Uterine smooth muscle cell (primary cell): ENCODE measurements at places on chromosomes 6 and 20. TPM values are rescaled to one million over a fixed set of nuclear protein-coding genes. Genes with fewer than 3 reads are reported as not detected.

SLC22A2 gene
- total RNA-seq = 0.12 TPM in 1 of 2 replicates, not detected in the other

NKAPL gene
- 1.00 and 1.9 TPM in 2 replicates for total RNA-seq

ARMC12 gene
- 0.22 and 0.25 TPM in 2 replicates for total RNA-seq

FNDC11 gene
- total RNA-seq = 0.66 and 2.4 TPM in 2 replicates

ABRACL gene
- total RNA-seq = 31.6 and 44.9 TPM in 2 replicates

ZNF343 gene
- total RNA-seq = 12.7 and 14.7 TPM in 2 replicates

RIMS4 gene
- 0.12 TPM in 1 of 2 replicates, not detected in the other for total RNA-seq

CDH26 gene
- 0.12 and 0.33 TPM in 2 replicates for total RNA-seq

SLC22A3 gene
- 1.8 and 2.9 TPM in 2 replicates for total RNA-seq

HLA-DPB1 gene
- total RNA-seq = 6.8 and 21.1 TPM in 2 replicates

SIRPB1 gene
- total RNA-seq = 0.25 and 0.55 TPM in 2 replicates

DOK5 gene
- total RNA-seq = 14.6 and 15.6 TPM in 2 replicates

LRRC1 gene
- 6.8 and 11.6 TPM in 2 replicates for total RNA-seq

PDE10A gene
- total RNA-seq = 2.3 and 3.5 TPM in 2 replicates

EPPIN gene
- total RNA-seq = not detected in 2 replicates

GPR63 gene
- total RNA-seq = 0.44 and 0.50 TPM in 2 replicates

GABRR2 gene
- 0.11 and 0.12 TPM in 2 replicates for total RNA-seq

LY6G6C gene
- not detected in 2 replicates for total RNA-seq

B3GALT4 gene
- total RNA-seq = 4.4 and 5.3 TPM in 2 replicates

LINC00237 gene
- total RNA-seq = not detected in 2 replicates

MYB gene
- total RNA-seq = 0.12 and 1.1 TPM in 2 replicates

GABRR1 gene
- not detected in 2 replicates for total RNA-seq

CDH4 gene
- total RNA-seq = 5.1 and 8.5 TPM in 2 replicates

ULBP2 gene
- 2.6 and 4.1 TPM in 2 replicates for total RNA-seq

LST1 gene
- not detected in 2 replicates for total RNA-seq

TOX2 gene
- total RNA-seq = 1.6 and 1.9 TPM in 2 replicates

TAF4 gene
- 4.4 and 4.6 TPM in 2 replicates for total RNA-seq

KCNQ5 gene
- total RNA-seq = 1.00 and 2.9 TPM in 2 replicates

GPLD1 gene
- total RNA-seq = 0.33 and 0.87 TPM in 2 replicates

ITPA gene
- total RNA-seq = 35.9 and 39.1 TPM in 2 replicates

LTA gene
- not detected in 2 replicates for total RNA-seq

MAFB gene
- total RNA-seq = 0.33 and 0.75 TPM in 2 replicates

VAPB gene
- total RNA-seq = 12.8 and 14.0 TPM in 2 replicates

ALDH8A1 gene
- not detected in 2 replicates for total RNA-seq

ACSS1 gene
- 5.5 and 6.6 TPM in 2 replicates for total RNA-seq

GRIK2 gene
- 0.11 and 0.25 TPM in 2 replicates for total RNA-seq

JPH2 gene
- total RNA-seq = 3.0 and 6.1 TPM in 2 replicates

CST5 gene
- total RNA-seq = not detected in 2 replicates

CCND3 gene
- total RNA-seq = 13.2 and 26.9 TPM in 2 replicates

C4B gene
- 2.0 and 6.0 TPM in 2 replicates for total RNA-seq

ADGRF5 gene
- total RNA-seq = under 0.01 TPM in 2 replicates

ARID1B gene
- 33.4 and 41.1 TPM in 2 replicates for total RNA-seq

SLC17A1 gene
- total RNA-seq = not detected in 2 replicates

RAD21L1 gene
- total RNA-seq = 0.66 TPM in 1 of 2 replicates, not detected in the other

HSPA12B gene
- total RNA-seq = 0.11 and 0.12 TPM in 2 replicates

CRISP3 gene
- not detected in 2 replicates for total RNA-seq

CCR6 gene
- not detected in 2 replicates for total RNA-seq

MOCS1 gene
- 9.8 and 11.9 TPM in 2 replicates for total RNA-seq

CAGE1 gene
- total RNA-seq = under 0.01 and 0.11 TPM in 2 replicates

SMLR1 gene
- not detected in 2 replicates for total RNA-seq

ARMC2 gene
- 1.00 and 1.7 TPM in 2 replicates for total RNA-seq

CEP85L gene
- 20.4 and 29.8 TPM in 2 replicates for total RNA-seq

TLDC2 gene
- 0.11 TPM in 1 of 2 replicates, not detected in the other for total RNA-seq

TAP1 gene
- 39.5 and 48.9 TPM in 2 replicates for total RNA-seq

ARHGAP18 gene
- total RNA-seq = 45.6 and 90.2 TPM in 2 replicates

CRISP2 gene
- not detected in 2 replicates for total RNA-seq

FABP7 gene
- total RNA-seq = not detected in 2 replicates
